Upper lobe of right lung (tissue), 1 donor: ENCODE measurements at places on chromosomes 16 and 17. TPM values are rescaled to one million over a fixed set of nuclear protein-coding genes. Genes with fewer than 3 reads are reported as not detected.
A peak's percentile ranks its signal among the peaks of the same experiment; 100 is the strongest.

DNA sequence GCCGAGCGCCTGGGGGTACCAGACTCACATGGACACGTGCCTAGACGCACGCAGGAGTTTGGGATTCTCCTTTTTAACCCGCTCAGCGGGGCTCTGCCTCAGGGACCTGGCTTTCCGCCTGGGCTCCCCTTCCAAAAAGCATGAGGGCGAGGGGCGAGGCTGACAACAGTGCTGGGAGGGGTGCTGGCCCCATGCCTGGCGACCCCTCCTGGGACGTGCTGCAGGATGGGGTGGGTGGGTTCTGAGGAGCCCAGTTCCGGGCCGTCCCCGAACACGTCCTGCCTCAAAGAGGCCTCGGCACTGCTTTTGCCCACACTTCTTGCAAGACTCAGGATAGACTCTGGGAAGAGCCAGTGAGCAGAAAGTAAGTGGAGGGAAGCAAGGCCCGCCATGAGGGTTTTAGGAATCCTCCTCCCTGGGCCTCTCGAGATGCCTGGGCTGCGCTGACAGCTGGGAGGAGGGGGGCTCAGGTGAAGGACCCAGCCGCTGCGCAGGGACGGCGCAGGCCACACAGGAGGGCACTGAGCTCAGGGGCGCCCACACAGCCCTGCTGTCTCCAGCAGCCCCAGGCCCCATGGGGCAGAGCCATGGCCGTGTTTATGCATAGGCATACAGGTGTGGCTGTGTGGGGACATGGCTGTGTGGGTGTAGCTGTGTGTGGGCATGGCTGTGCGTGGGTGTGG, 15.4 kb upstream of the PABPN1L start:
- no peaks in the 10 kb centered on the region for H3K27me3 ChIP-seq
- peaks cover 22% of the 10 kb centered on the region for H3K36me3 ChIP-seq
- no peak for DNase-seq

DNA sequence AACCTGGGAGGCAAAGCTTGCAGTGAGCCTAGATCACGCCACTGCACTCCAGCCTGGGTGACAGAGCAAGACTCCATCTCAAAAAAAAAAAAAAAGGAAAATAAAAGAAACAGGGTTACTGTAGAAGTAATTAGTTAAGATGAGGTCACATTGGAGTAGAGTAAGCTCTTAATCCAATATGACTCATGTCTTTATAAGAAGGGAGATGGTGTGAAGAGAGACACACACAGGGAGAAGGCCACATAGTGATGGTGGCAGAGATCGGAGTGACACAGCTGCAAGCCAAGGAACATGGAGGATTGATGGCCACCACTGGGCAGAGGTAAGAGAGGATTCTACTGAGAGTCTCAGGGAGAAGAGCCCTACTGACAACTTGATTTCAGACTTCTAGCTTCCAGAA, 15.3 kb upstream of the SLFN5 start:
- no peaks in the 10 kb centered on the region for H3K36me3 ChIP-seq
- H3K27me3 ChIP-seq: no peaks in the 10 kb centered on the region
- no peaks in the 10 kb centered on the region for H3K4me1 ChIP-seq
- no peak for DNase-seq

The CD300H gene
- not detected for total RNA-seq

GRCh38 chr16:67456391-67457081, 24.4 kb downstream of the ATP6V0D1 start:
- H3K4me3 ChIP-seq: no peak overlapping the region
- H3K36me3 ChIP-seq: peaks cover 33% of the 10 kb centered on the region
- no peak overlapping the region for H3K27ac ChIP-seq
- H3K27me3 ChIP-seq: no peaks in the 10 kb centered on the region
- no peak for DNase-seq
- H3K4me1 ChIP-seq: peaks cover 65% of the 10 kb centered on the region

The OR2C1 gene
- total RNA-seq: not detected

The SP6 gene
- total RNA-seq: 8.5 TPM

The KCNH4 gene
- total RNA-seq: 0.26 TPM

- H3K27ac ChIP-seq: no peak overlapping the region
- no peaks in the 10 kb centered on the region for H3K27me3 ChIP-seq
- H3K36me3 ChIP-seq: no peaks in the 10 kb centered on the region
- peak; percentile 39 for DNase-seq
These were observed 208.2 kb downstream of the C16orf78 start for GRCh38 chr16:49581630-49582298.

The EVPLL gene
- total RNA-seq: 1.8 TPM

GRCh38 chr16:58063377-58064076, 38.0 kb downstream of the MMP15 start:
- no peak overlapping the region for H3K4me3 ChIP-seq
- H3K36me3 ChIP-seq: no peaks in the 10 kb centered on the region
- DNase-seq: no peak

GRCh38 chr16:52446080-52446479, 100.9 kb downstream of the TOX3 start:
- no peak overlapping the region for H3K27ac ChIP-seq
- H3K4me3 ChIP-seq: no peak overlapping the region
- no peak for DNase-seq
- no peaks in the 10 kb centered on the region for H3K4me1 ChIP-seq
